ENCODE measurements at places on chromosomes 3 and 15.

- DNase-seq = peak; percentile 67
These were observed 70.7 kb downstream of the SLC12A8 start for GRCh38 chr3:125141596-125142419.

DNA sequence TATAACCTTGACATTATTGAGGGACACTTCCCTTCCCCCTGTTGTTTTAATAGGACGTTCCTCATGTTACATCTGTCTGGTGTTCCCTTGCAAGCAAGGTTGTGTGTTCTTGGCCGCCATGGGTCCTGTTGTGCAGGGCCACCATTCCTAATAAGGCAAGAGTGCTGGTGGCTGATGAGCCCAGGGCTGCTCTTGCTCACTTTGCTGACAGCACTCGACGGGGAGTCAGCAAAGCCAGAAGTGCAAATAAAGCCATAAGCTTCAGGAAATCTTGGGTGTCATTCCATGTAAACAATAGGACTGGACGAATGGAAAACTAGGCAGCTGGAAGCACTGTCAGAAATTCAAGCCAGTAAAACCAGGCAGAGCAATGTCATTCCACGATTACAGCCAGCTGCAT, 75.8 kb downstream of the SQOR start:
- DNase-seq = no peak

DNA sequence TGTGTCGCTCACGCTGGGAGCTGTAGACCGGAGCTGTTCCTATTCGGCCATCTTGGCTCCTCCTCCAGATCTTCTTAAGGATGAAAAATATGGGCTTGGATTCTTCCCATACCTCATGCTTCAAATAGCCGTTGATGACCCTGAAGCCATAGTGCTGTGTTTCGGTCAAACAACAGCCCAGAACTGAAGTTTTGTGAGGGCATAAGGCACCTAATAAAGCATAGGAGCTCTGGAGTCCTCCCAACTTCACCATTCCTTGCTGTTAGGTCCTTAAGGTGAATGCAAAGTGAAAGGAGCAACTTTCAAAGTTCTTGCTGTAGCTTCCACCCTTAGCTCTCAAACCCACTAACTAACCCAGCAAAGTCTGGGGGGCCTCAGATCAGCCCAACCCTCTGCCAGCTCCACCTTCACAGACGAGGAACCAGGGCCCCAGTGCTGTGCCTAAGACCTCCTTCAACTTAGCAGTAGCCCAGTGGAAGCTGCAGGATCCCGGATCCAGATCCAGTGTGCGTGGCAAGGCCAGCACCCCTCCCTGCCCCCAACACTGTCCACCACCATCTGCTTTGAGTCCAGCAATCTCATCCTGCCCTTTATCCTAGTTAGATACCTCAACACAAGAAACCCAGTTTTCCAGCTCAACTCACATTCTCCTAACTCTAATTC, at the start of gene GRK7:
Gene GRK7 (plus strand): TSS at position 321 of the 663 bp plus-strand sequence. CDS start 14,877 bp downstream, outside the sequence.
- DNase-seq = no peak

DNA sequence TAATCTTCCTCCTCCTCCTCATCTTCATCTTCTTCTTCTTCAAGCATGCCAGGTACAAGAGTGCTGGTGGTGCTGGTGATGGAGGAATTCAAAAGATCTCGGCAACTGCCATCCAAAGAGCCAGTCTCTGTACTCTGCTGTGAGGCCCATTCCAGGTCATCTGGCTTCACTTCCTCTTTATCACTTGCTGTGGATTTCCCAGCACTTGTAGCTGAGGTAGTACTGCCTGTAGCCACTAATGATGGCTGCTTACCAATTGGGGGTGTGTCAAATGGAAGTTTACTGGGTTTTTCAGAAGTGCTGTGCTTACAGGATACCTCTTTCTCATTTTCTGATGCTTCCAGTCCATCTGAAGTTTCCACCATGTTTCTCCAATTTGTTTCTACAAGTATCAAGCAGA, 28.8 kb upstream of the SHC4 start:
- peak; percentile 17 for DNase-seq

DNA sequence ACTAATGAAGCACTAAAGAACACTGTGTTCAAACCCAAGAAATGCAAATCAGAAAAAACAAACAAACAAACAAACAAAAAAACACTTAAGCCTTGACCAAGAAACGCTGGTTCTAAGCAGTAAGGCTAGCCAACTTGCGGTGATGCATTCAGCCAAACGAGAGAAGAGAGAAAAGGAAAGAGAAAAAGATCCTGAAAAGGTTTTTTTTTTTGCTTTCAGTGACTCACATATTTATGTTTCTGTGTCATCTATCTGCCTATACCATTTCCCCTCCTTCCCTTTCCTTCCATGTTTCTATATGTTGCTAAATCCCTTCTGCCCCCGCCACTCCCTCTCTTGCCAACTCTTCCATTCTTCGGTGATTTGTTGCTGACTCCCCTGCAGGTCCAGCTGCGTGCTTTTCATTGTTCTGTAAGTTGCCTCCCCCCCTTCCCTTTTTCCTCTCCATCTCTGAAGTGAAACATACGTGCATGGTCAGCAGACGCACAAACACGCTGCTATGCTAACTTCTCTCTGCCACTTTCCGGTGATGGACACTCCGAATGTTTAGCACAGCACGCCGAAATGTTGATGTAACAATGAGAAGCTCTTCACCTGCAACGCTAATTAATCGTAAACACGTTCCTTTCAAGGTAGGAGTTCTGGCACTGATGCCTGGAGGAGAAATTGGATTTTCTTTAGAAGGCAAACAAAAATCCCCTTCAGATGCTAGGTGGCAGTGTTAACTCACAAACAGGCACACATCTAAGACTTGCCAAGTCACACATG, 154.4 kb downstream of the TUSC7 start:
- no peak for DNase-seq

- peak; percentile 8 for DNase-seq
These were observed 5.1 kb upstream of the SLC25A38 start for GRCh38 chr3:39378088-39378487.

GRCh38 chr15:38829086-38829485, 264.5 kb upstream of the RASGRP1 start:
- DNase-seq = no peak

- DNase-seq = no peak
These were observed 56.7 kb upstream of the TSC22D2 start for GRCh38 chr3:150351398-150351797.

DNA sequence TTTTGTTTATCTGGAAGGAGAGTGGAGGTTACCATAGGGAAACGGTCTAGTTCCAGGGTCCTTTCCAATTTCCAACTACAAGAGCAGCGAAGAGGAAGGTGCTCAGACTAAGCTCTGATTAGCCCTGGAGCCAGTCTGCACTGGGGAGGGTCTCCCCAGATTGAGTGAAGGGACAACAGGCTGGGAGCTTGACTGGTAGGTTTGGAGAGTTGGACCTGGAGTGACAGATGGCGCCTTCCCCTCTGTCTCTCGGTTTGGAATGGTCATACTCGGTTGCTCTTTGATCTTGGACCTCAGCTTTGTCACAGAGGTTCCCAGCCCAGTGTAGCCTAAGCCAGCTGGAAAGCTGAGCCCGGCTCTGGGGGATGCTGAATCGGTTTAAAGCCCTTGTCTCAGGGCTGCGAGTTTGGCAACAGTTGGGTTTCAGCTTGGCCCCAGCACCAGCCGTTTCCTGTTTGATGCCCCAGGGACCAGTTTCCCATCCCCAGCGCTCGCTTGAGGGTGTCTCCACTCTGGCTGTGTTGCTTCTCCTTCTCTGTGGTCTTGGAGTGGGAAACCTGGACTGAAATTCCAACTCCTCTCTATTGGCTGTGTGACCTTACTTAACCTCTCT, 53.1 kb upstream of the ULK4 start:
- DNase-seq = peak; percentile 40

GRCh38 chr3:180036092-180036670, 556 bp downstream of the PEX5L start:
- no peak for DNase-seq

DNA sequence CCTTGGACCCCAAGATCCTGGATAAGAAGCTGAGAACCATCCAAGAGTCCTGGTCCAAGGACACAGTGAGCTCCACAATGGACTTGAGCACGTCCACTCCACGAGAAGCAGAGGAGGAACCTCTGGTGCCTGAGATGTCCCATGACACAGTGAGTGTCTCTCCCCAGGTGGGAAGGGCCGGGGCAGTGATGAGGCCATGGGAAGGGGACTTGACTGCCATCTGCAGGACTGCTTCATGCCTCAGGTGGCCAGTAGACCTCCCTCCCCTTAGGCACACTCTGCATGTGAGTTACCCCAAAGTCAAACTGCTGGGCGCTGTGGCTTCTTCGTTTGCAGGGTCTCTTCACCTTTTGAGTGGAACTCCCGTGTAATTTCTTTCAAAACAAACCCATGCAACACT, 59.7 kb downstream of the CCDC33 start:
- DNase-seq = no peak
